CD4-positive, alpha-beta T cell treated with Interleukin-4 for 1 hour (primary cell): ENCODE measurements at places on chromosomes 6 and 20.

GRCh38 chr20:12984863-12985262, 23.9 kb upstream of the SPTLC3 start:
- DNase-seq: no peak

- DNase-seq: no peak
Measured at GRCh38 chr6:67300430-67301040, 1334.5 kb upstream of the ADGRB3 start.

- no peak for DNase-seq
Measured at GRCh38 chr6:112259337-112259675, 4.9 kb upstream of the LAMA4 start.

GRCh38 chr20:46823753-46824152, 70.9 kb upstream of the EYA2 start:
- DNase-seq: no peak

- DNase-seq: no peak
Measured at GRCh38 chr6:128981716-128982115, 98.8 kb downstream of the LAMA2 start.

DNA sequence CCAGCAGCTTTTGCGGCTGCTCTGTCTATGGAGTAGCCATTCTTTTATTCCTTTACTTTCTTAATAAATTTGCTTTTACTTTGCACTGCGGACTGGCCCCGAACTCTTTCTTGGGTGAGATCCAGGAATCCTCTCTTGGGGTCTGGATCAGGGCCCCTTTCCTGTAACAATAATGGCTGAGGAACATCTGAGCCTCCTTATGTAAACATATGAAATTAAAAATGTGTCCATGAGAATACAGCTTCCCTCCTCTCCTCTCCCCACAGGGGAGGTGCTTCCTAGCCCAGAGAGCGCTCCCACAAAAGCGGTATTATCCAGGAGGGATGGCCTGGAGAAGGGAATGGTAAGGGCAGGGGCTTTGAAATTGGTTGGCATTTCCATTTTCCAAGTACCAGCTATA, 81.1 kb downstream of the PSMG4 start:
- DNase-seq: no peak

- DNase-seq: no peak
Measured at GRCh38 chr6:19380293-19380692, 456.9 kb upstream of the ID4 start.

GRCh38 chr6:2634139-2634964, 116.4 kb downstream of the MYLK4 start:
- DNase-seq: peak; percentile 77

DNA sequence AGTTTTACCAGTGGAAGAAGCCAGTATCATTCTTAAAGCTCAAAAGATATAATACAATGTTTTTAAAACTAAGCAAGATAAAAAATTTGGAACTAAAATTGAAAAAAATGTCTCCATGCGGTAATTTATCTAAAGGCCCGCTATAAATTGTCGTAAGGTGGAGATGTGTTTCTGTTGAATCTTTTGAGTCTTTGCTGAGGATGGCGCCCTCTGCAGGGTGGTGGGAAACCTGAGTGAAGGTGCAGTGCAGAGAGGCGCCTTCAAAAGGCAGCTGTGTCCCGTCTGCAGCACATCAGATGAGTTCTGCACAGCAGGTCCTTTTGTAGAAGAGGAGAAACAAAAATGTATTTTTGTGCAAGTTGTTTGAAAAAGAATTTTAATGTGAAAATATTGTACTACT, 29.4 kb upstream of the KIF25 start:
- no peak for DNase-seq

- DNase-seq: no peak
Measured at GRCh38 chr6:141956046-141956761, 176.5 kb upstream of the GJE1 start.

DNA sequence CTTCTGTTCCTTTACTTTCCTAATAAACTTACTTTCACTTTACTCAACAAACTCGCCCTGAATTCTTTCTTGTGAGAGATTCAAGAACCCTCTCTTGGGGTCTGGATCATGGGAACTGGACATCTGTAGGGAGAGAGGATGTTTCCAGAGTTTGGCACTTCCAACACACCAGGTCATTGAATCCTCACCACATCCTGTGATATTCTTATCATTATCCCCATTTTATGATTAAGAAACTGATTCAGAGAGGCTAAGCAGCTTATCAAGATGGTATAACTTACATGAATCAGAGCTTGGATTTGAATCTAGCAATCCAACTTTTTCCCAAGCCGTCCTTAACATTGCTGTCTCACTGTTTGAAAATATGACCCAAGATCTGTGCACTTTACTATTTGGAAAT, 15.5 kb downstream of the PPIL6 start:
- DNase-seq: no peak

DNA sequence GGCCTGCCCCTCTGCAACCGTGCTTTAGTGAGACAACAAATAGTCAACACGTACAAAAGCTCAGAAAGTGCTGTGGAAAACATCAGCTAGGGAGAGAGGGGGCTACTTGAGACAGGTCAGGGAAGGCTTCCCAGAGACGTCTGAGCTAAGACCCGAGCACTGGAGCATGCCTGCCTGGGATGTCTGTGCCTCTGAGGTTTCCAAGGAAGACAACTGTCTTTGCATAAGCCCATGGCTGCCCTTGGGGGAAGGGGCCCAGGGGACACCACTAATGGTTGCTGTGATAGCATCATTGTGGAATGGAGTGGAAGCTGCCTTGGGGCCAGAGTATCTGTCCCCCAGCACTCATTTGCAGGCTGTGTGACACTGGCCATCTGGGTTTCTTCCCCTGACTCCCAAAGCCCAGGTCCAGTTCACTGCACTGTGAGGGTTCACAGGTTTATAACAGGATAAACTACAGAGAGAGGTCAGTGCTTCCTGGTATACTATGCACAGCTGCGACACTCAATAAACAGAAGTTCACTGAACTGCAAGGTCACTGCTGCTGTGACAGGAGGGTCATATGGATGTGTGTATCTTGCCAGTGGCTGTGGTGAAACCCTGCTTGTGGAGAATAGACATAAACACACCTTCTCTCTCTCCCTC, 1.5 kb upstream of the ARFGEF2 start:
- no peak for DNase-seq

DNA sequence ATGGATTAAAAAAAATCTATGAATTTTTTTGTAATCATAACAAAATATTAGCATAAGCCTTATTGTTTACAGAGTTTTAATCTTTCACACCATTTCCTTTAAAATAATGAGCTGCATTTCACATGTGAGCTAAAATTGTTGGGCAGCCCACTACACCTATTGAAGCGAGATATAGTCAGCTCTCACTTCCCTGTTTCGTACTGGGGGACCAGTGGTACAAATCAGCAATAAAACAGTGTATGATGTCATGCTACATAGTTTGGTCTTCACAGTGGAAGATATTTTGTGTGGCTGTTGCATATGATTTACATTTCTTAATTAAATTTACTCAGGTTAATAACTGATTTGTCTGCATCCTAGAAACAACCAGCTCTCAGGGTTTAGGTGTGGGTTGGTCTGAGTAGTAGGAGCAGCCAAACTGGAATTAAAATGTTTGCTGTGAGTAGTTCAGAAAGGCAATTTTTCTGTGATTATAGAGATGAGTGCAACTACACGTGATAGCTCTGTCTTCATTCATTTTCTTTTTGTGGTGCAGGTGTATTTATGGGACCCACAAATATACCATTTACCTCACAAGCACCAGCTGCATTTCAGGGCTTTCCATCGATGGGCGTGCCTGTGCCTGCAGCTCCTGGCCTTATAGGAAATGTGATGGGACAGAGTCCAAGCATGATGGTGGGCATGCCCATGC, 99.3 kb downstream of the B3GAT2 start:
- DNase-seq: no peak

- no peak for DNase-seq
Measured at GRCh38 chr6:20696676-20697075, 162.4 kb downstream of the CDKAL1 start.

DNA sequence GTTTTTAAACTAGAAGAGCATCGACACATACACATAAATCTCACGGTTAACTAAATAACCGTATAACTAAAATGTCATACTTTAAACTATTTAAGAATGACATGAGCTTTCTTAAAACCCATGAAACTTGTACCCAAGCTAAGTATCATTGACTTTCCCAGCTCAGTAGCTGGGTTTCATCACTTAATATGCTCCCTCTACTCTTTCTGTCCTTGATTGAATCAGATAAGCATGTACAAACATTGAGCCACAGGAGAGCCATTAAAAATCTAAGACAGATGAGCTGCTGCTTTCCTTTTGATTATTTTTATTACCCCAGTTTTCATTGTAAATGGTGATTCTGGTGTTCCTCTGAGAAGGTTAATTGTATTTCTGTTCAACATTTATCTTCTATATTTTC, 115.8 kb downstream of the FOXO3 start:
- no peak for DNase-seq

DNA sequence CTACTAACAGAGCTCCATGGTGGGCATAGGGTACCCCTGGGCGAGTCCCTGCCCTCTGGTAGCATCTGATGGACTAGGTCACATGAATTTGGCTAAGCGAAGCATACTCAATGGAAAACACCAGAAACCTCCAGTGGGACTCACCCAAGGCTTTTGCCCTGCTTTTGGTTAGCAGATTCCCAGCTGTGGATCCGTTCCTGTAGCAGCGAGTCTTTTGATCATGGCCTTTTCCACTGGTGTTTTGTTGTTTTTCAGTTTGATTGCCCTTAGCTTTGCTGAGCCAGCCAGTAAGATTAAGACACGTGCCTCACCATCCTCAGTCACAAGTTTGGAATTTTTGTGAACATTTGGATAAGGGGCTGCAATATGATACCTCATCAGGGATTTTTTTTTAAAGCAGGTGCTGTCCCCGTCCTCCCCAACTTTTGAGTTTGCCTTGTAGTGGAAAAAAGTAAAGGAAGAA, 8.0 kb downstream of the TNFAIP3 start:
- DNase-seq: no peak

DNA sequence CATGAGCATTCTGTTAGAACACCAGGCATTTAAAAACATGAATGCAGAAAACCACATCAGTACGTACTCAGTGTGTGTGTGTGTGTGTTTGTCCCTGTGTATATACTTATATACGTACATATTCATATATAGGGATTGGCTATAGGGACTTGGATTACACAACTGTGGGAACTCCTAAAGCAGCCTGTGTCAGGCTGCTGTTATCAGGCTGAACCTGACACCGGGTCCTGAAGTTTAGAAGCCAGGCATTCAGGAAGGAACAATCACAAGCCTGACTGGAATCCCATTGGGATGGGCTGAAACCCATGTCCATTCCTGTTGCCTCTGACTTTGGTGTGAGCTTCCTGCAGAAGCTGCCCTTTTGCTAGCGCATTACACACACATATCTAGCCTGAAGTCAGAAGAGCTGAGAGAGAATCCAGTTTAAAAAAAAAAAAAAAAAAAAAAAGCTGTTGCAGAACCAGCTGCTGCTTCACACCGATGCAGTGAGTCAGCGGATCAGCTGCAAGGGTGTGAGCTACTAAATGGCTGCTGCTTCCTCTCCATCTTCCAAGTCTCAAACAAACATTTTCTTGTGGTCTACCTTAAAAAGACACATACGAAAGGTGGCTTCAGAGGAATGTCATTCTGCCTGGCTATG, 348.1 kb downstream of the THBS2 start:
- no peak for DNase-seq

DNA sequence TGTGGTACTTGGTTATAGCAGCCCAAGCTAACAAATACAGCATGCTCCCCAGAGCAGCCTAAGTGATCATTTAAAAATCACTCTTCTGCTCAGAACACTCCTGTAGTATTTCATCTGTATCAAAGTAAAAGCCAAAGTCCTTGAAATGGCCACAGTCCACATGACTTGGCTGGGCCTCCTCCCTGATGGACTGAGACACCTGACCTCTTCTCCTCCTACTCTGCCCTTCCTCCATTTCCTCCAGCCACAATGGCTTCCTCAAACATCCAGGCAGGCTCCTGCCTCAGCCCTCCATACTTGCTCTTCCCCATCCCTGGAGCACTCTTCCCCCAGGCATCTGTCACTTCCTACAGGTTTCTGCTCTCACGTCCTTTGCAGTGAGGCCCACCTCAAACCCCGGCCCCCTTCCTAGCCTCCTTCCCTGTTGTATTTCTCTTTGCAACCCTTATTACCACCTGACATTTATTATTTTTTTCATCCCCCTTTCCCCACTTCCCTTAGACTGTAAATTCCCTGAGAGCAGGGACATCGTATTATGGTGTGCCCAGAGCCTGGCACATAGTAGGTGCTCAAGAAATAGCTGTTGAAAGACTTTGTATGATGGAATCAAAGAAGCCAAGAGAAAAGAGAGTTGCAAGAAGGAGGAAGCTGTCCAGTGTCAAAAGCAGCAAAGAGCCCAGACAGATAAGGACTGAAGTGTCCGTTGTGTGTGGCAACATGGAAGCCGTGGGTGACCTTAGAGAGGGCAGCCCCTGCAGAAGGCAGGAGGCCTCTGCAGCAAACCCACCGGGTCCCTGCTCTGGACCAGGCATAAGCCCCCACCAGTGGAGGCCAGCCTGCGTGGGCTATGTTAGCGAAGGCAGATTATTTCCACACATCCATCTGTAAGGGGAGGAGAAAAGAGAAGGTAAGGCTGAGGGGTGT, 87.5 kb downstream of the TRERF1 start:
- DNase-seq: no peak

DNA sequence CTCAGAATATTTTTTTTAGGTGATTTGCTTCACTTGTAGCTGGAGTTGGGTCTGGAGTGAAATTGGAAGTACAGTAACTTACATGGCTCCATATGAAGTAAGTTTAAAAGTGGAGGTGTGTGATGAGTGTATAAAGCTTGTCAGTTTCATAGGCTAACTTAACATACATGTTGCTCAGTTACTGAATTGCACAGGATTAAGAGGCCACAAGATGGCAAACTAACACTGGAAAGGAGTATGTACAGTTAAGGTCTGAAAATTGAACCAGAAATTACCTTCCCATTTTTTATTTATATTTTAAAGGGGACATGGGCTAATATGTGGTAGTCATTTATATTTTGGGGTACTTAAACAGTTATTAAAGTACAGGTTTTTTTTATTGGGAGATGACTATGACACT, 45.3 kb upstream of the SMIM8 start:
- DNase-seq: no peak

DNA sequence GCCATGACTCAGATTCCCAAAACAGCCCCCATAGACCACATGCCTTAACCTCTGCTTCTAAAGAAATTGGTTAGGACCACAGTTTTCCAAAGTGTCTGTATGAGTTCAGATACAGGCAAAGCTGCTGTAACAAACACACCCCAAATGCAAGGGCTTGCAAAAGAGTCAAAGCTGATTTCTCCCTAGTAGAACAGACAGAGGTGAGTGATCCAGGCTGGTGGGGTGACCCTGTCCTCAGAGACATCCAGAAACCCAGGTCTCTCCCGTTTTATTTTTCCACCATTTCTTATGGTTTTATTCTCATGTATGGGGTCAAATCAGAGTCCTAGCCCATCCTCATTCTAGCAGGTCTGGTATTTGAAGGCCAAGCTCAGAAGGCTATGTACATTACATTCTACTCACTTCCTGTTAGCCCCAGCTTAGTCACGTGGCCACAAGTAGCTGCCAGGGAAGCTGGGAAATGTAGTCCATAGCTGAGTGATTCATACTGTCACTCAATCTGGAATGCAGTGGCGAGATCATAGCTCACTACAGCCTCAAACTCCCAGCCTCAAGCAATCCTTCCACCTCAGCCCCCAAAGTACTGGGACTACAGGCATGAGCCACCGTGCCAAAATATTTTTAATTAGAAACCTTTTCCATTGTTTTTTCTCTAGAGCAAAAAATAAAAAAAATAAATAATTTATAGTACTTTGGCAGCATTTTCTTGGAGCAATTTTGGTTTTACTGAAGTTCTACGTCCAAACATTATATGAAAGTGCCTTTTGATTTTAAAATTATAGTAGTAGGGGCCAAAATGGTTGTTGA, 175.2 kb downstream of the ZMYND8 start:
- no peak for DNase-seq

GRCh38 chr20:38934530-38934929, 8.3 kb downstream of the FAM83D start:
- no peak for DNase-seq

GRCh38 chr6:31541059-31541657, 645 bp downstream of the DDX39B start:
- peak; percentile 75 for DNase-seq
